CD4-positive, CD25-positive, alpha-beta regulatory T cell (primary cell): ENCODE measurements at places on chromosomes 4 and X. TPM values are rescaled to one million over a fixed set of nuclear protein-coding genes. Genes with fewer than 3 reads are reported as not detected.

TCEAL3 gene
- polyA plus RNA-seq, result 8.8 TPM

FAM9C gene
- not detected for polyA plus RNA-seq

DRP2 gene
- polyA plus RNA-seq, result 0.02 TPM

MUC7 gene
- not detected for polyA plus RNA-seq

DGKK gene
- polyA plus RNA-seq, result not detected

GUCY1B1 gene
- polyA plus RNA-seq, result 0.12 TPM

NAP1L2 gene
- 2.9 TPM for polyA plus RNA-seq

FGD1 gene
- 0.78 TPM for polyA plus RNA-seq

PDGFC gene
- not detected for polyA plus RNA-seq

CHRNA9 gene
- polyA plus RNA-seq, result 0.53 TPM

AMTN gene
- polyA plus RNA-seq, result not detected

FGF2 gene
- not detected for polyA plus RNA-seq

TSC22D3 gene
- 1,092 TPM for polyA plus RNA-seq

ADGRG4 gene
- polyA plus RNA-seq, result not detected

DCLK2 gene
- not detected for polyA plus RNA-seq

IGSF1 gene
- polyA plus RNA-seq, result not detected

FAM53A gene
- 0.76 TPM for polyA plus RNA-seq

CLDN22 gene
- not detected for polyA plus RNA-seq

HSFX4 gene
- polyA plus RNA-seq, result not detected

TMEM31 gene
- polyA plus RNA-seq, result not detected

MRPL1 gene
- polyA plus RNA-seq, result 32.0 TPM

GAGE13 gene
- polyA plus RNA-seq, result not detected

CPZ gene
- not detected for polyA plus RNA-seq

GAGE2A gene
- not detected for polyA plus RNA-seq

SH3D19 gene
- polyA plus RNA-seq, result 0.86 TPM

PWWP3B gene
- not detected for polyA plus RNA-seq

USP17L17 gene
- not detected for polyA plus RNA-seq

GLOD5 gene
- polyA plus RNA-seq, result not detected

PLRG1 gene
- 74.8 TPM for polyA plus RNA-seq

ITIH6 gene
- not detected for polyA plus RNA-seq

CSAG1 gene
- not detected for polyA plus RNA-seq

PNMA5 gene
- 0.15 TPM for polyA plus RNA-seq

SMIM31 gene
- not detected for polyA plus RNA-seq

STATH gene
- polyA plus RNA-seq, result not detected

MAGEB10 gene
- not detected for polyA plus RNA-seq

FAM241A gene
- polyA plus RNA-seq, result 3.4 TPM

BMX gene
- not detected for polyA plus RNA-seq

SLC2A9 gene
- 0.41 TPM for polyA plus RNA-seq

MAGEE1 gene
- 1.2 TPM for polyA plus RNA-seq

TLR10 gene
- 0.31 TPM for polyA plus RNA-seq

FAM47E gene
- not detected for polyA plus RNA-seq

POU3F4 gene
- not detected for polyA plus RNA-seq

CT45A10 gene
- not detected for polyA plus RNA-seq

CHIC2 gene
- 74.5 TPM for polyA plus RNA-seq

ADH1C gene
- not detected for polyA plus RNA-seq
